A549 treated with CORT108297 at 1 μM for 4 hours (cell line): ENCODE measurements at places on chromosomes 3 and 15. TPM values are rescaled to one million over a fixed set of nuclear protein-coding genes. Genes with fewer than 3 reads are reported as not detected.

GABRR3 gene
- not detected in 5 replicates for total RNA-seq

CDCP1 gene
- 10.5 to 12.8 TPM (median 12.0 TPM) in 5 replicates for total RNA-seq

XIRP1 gene
- 0.02 to 0.07 TPM (median 0.04 TPM) in 5 replicates for total RNA-seq

MESP2 gene
- 0.10 to 0.81 TPM (median 0.47 TPM) in 5 replicates for total RNA-seq

FOXB1 gene
- not detected in 5 replicates for total RNA-seq

THRB gene
- 1.1 to 1.7 TPM (median 1.2 TPM) in 5 replicates for total RNA-seq

RBSN gene
- total RNA-seq, result 8.7 to 11.2 TPM (median 10.0 TPM) in 5 replicates
